Thoracic aorta (tissue), 2 donors: ENCODE measurements at places on chromosomes 4 and X. TPM values are rescaled to one million over a fixed set of nuclear protein-coding genes. Genes with fewer than 3 reads are reported as not detected.

Gene F9
- total RNA-seq: not detected

Gene ITGB1BP2
- total RNA-seq: 18.5 TPM

GRCh38 chrX:17692709-17693346 lies 44.5 kb upstream of the SCML1 start:
- H3K27ac ChIP-seq: no peak overlapping the region
- no peaks in the 10 kb centered on the region for H3K36me3 ChIP-seq
- no peaks in the 10 kb centered on the region for H3K27me3 ChIP-seq
- peaks cover 9% of the 10 kb centered on the region for H3K4me1 ChIP-seq
- no peak overlapping the region for H3K4me3 ChIP-seq

DNA sequence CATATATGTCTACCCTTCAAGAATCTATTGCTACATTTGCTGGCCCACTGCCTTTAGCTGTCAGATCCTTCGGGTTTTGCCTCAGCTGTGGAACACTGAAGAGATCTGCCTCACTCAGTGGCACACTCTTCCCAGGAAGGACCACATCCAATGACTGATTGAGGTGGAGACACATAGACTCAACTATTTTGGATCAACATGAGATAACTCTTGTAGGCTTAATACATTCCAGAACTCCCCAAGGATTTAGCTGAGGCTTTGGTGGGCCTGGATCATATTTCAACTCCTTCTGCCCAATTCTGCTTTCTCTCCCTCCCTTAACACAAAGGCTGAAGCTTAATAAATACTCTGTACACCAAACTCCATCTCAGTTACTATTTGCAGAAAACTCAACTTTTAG lies 100.5 kb downstream of the CORIN start:
- H3K36me3 ChIP-seq: no peaks in the 10 kb centered on the region
- no peaks in the 10 kb centered on the region for H3K27me3 ChIP-seq
- H3K4me3 ChIP-seq: no peak overlapping the region

DNA sequence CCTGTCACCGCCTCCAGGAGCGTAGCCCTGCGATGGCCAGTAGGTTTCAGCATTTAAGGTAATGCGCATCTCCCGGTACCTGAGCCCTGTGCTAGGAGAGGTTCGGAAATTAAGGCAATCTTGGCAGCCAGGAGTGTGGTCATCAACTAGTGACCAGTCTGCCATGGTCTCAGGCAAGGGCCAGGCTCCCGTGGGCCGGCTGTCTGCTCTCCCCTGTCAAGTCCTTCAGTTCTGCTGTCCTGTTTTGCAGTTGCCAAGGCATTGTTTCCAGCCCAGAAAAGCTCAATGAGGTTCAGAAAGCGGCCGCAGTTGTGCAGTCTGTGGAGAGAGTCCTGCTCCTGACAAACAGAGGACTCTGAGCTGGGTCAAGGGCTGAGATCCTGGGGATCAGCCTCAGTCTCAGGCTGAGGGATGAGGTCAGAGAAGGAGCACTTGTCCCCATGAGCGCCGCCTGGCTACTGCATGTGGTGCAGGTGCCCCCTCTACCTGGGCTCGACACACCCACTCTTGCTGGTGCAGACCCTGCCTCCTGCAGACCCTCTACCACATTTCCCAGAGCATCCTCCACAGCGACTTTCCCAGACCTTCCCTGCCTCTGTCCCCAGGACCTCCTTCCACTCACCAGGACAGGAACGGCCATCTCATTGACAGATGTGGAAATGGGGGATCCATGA lies 53.4 kb upstream of the PSAPL1 start:
- no peak overlapping the region for H3K4me3 ChIP-seq
- H3K27me3 ChIP-seq: no peaks in the 10 kb centered on the region
- H3K27ac ChIP-seq: no peak overlapping the region
- H3K36me3 ChIP-seq: no peaks in the 10 kb centered on the region
- no peak for DNase-seq
- H3K4me1 ChIP-seq: no peaks in the 10 kb centered on the region

DNA sequence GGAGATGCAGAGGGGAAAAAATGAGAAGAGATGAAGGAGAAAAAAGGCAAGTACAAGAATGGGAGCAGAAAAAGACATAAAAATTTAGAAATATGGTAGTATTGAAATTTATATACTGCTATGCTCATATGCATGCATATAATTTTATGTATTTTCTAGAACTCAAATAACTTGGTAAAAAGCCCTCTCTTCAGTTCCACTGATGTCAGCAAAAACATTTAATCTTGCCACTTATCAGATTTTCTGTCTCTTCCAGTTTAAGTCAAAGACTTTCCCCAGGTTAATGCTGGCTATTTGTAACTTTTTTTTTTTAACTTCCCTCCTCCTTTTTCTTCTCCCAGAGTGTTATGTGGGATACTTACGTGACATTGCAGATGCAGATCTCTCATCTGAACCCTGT lies 617.5 kb upstream of the CPEB2 start:
- no peaks in the 10 kb centered on the region for H3K4me1 ChIP-seq
- H3K27me3 ChIP-seq: no peaks in the 10 kb centered on the region
- H3K4me3 ChIP-seq: no peak overlapping the region
- no peak for DNase-seq
- H3K27ac ChIP-seq: no peak overlapping the region

DNA sequence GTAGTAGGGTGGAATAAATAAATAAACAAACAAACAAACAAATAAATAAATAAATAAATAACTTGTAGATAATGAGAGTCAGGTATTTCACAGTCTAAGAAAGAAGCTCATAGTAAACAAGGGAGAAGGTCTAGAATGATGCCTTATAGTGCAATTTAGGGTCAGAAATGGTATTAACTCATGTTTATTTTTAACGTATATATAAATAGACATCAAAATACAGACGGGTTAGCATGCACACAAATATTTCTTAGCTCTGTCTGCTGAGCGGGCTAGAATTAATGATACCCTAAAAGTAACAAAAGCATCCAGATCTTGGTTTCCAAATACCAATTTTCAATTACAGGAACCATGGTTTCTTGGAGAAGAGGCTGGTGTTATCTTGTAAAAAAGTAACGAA lies 16.6 kb downstream of the PFKFB1 start:
- no peak overlapping the region for H3K4me3 ChIP-seq
- no peak overlapping the region for H3K27ac ChIP-seq
- H3K36me3 ChIP-seq: no peaks in the 10 kb centered on the region

DNA sequence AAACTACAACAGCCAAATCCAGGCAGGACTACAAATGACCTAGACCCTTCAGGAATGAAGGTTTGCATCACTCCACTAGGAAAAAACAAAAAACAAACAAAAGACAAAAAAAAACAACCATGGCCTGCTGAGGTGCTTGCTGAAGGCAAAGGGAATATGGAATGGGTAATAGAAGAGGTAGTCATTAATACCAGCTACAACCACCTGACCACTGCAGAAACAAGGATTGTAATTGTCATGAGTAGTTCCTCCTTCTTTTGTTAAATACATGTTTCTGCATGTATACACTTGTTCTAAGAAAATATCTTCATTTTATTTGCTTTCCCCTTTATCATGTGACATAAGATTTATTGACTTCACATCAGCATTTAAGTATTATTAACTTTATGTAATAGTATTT lies 409.8 kb upstream of the GRID2 start:
- H3K4me1 ChIP-seq: no peaks in the 10 kb centered on the region
- no peak for DNase-seq
- no peaks in the 10 kb centered on the region for H3K27me3 ChIP-seq
- no peak overlapping the region for H3K27ac ChIP-seq

GRCh38 chrX:121496966-121497365 lies 449.6 kb downstream of the GLUD2 start:
- DNase-seq: no peak
- H3K4me1 ChIP-seq: no peaks in the 10 kb centered on the region
- no peaks in the 10 kb centered on the region for H3K27me3 ChIP-seq
- no peak overlapping the region for H3K4me3 ChIP-seq
- no peaks in the 10 kb centered on the region for H3K36me3 ChIP-seq

DNA sequence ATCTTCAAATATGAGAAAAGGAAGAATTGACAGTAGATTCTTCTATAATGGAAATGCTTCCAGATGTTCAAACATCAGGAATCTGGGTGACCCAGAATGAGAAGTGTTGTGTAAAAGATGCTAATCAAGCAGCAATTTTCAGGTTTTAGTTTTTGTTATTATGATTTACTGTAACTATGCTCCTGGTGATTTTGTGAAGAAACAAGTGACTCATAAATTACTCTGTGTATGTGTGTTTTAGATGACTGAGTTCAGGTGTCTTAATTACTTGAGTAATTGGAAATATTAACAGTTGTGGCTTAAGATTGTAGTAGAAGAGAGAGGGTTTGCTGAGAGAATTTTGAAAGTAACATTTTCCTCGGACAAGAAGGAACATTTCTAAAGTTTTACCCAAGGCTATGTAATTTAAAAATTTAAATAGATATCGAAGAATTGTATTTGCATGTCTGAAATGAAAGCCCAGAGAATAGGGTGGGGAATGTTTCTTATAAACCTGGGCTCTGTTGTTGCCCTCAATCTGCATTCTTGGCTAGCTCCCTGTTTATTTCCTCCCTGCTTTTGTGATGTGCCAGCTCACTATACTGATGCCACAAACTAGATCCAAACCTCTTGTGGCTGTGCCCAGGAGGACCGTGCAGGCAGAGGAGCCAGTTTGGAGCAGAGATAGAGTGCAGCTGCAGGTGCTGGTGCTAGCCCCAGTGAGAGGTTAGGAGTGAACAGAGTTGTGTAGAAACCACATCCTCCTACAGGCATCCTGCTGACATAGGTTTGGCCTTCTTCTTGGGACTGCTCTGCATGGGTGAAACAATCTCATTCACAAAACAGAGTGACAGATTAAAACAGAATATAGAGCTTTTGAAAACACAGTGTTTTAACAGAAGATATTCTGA lies 25.4 kb upstream of the TNIP3 start:
- H3K27ac ChIP-seq: no peak overlapping the region
- no peaks in the 10 kb centered on the region for H3K27me3 ChIP-seq
- H3K4me1 ChIP-seq: no peaks in the 10 kb centered on the region
- no peak overlapping the region for H3K4me3 ChIP-seq
- H3K36me3 ChIP-seq: no peaks in the 10 kb centered on the region
